NCI-H2081 treated with DMSO at 0.1 percent for 48 hours (cell line): ENCODE measurements at places on chromosomes 16 and 17.

- no peak for DNase-seq
Observed at GRCh38 chr16:78485188-78485916, 385.9 kb downstream of the WWOX start.

DNA sequence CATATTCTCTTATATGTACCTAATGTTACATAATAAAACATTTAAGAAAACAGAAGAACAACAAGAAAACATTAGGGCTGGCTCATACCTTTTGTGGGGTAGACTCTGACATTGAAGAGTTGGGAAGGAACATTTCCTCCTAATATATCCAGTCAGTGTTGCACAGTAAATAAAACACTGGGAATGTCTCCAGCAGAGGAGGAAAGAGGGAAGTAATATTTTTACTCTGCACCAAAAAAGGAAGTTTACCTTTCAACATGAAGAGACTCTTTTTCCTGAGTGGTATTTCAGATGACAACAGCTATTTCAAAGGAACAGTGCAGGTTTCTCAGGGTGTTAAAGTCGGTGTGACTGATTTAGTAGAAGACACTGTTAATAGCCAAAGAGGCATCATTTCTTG, 31.9 kb downstream of the EPN2 start:
- no peak for DNase-seq

GRCh38 chr16:30760577-30761426, 1.1 kb downstream of the CFAP119 start:
- DNase-seq: no peak

GRCh38 chr16:84572096-84572495, 45.8 kb downstream of the COTL1 start:
- DNase-seq: no peak

GRCh38 chr16:10622036-10622921, 41.9 kb upstream of the EMP2 start:
- no peak for DNase-seq

DNA sequence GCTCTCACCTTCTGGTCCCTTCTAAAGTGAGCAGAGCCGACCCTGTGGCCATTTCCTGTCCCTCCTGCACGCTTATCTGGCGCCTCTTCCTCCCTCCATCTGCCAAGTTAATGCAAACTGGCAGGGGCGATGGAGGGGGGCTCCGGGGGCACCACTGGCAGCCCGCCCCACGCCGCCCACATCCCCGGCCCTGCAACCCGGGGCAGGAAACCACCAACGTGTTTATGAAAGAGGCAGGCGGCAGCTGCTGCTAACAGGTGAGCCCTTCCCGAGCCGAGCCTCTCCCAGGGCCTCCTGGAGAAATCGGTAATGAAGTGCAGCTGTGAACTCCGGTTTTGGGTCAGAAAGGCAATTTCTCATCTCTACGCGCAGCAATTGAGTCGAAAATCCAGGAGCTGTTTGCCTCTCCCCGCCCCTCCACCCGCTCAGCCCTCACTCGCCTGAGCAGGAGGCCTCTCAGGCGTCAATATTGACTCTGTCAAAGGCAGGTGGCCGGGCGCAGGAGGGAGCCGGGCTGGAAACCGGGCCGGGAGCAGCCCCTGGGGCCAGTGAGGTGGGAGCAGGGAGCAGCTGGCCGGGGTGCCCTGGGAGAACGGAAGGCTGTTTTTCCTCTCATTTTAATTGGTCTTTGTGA, 164.4 kb upstream of the GSE1 start:
- DNase-seq: peak; percentile 97

DNA sequence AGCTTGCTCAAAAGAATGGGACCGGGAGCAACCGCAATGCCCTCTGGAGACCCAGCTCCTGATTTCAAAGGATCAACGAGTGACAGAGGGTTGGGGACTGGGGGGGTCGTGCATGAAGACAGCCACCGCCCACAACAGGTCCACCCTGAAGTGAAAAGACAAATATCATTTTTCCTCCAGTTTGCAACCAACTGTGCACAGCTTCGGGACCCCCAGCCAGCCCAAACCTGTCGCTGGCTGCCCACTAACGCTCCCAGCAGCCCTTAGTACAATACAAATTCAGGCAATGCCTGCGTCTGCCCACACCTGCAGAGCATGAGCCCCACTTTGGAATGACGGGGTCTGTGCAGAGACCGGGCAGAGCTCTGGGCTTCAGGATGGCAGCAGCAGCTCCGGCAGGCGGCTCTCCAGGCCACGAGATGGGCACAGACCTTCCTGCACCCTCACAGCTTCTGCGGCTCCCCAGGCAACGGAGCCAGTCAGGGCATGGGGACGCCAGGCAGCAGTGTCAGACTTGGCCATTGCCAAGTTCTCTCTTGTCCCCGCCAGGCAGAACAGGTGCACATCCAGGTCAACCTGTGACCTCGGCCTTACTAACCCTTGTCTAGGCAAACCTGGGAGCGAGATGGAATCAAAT, 60.1 kb downstream of the TBC1D16 start:
- DNase-seq: no peak

DNA sequence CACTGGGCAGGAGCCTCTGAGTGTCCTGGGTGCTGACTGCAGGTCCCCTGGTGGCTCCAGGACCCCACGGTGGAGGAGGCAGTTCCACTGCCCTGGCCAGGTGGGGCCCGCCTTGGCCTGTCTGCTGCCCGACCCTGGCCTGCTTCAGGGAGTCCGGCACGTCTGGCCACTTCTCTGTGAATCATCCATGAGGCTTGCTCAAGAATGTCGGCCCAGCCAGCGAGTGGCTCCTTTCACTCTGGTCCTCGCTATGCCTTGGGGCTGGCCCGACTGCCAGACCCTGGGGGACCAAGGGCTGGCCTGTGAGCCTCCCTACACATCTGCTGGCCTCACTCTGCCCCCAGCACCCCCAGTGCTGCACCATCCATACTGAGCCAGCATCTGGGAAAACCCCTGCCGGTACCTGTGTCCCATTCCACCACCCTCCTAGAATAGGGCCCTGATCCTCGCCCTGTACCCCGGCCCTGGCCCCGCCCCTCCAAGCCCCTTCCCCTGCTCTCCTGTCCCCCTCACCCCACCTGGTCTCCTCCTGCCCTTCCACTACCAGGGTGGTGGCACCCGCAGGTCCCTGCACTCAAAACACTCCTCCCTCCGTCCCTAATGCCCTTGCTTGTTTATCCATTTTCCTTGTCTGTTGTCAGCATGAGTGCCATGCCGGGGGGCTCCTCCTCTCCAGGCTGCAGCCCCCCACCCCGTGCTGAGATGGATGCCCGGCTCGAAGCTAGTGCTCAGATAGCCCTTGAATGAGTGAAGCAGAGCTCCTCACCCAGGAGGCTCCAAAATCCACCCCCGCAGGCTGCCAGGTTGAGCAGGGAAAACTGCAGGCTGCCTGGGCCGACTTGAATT, 35.5 kb downstream of the ADCY7 start:
- no peak for DNase-seq

- DNase-seq: no peak
Observed at GRCh38 chr16:80233097-80233835, 307.5 kb upstream of the DYNLRB2 start.

GRCh38 chr17:28878981-28879380, 18.6 kb downstream of the FLOT2 start:
- no peak for DNase-seq

DNA sequence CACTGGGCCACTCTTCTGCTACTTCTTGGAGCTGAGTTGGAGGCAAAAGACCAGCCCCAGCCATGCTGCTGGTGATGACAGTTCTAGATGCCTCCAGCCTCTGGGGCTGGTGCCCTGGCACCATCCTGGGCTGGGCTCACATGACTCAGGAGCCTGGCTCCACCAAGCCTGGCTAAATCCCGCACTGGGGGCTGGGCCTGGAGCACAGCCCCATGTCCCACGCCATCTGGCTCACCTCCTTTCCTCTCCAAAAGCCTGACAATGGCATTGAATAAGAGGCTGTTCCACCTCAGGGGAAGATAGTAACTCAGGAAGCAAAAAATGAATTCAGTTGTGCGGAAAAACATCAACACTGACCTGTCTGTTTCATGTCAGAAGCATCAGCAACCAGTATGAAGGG, 45.1 kb upstream of the MTSS2 start:
- DNase-seq: no peak

- DNase-seq: no peak
Observed at GRCh38 chr17:47981462-47981861, 10.5 kb downstream of the CDK5RAP3 start.

GRCh38 chr17:48907713-48908046, 527 bp upstream of the UBE2Z start:
- peak; percentile 51 for DNase-seq
